ENCODE measurements at places on chromosomes 7 and 10.

- no peak for DNase-seq
Observed at GRCh38 chr10:79093658-79094411, 25.1 kb downstream of the ZMIZ1 start.

- no peak for DNase-seq
Observed at GRCh38 chr10:79285315-79286197, 61.7 kb upstream of the PPIF start.

DNA sequence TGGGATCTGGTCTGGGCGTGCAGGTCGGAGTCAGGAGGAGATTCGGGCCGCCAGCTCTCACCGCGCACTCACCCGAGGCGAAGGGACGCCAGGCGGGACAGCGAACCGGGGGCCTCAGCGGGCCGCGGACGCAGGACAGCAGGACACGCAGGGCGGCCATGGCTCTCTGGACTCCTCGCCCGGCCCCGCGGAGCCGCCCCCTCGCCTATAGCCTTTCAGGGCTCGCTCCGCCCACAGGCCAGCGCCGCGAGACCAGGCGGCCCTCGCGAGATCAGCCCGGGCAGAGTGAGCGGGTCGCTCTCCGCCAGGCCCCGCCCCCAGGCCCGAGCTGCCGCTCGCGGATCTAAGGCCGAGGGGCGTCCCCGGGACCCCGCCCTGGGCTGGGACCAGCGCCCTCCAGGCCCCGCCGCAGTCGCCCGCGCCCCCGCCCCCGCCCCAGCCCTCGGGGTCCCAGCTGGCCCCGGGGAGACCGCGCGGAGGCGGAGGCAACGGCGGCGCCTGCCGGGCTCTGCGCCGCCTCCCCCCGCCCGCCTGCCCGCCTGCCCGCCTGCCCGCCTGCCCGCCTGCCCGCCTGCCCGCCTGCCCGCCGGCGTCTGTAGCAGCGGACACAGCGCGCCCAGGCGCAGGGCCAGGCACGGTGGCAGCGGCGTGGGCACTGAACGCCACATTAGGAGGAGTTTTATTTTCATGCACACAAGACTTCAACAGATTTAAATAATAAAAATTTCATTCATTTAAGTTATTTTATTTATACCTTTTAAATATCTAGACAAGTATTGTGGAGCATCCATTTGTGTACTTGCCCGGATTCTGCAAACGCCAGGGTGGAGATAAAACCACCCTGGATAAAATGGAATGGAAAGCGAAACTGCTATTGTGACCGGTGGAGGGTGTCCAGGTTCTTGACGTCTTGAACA, at the start of gene ECHS1:
TSS of gene ECHS1 (minus strand) at position 181 of the 917 bp plus-strand sequence. CDS start at position 160, 21 bp downstream.
- no peak for DNase-seq

GRCh38 chr7:999941-1000935, 17.3 kb downstream of the CYP2W1 start:
- DNase-seq, result no peak

GRCh38 chr7:121503730-121504129, 107.6 kb upstream of the FAM3C start:
- no peak for DNase-seq

- DNase-seq, result no peak
Observed at GRCh38 chr10:14405076-14406065, 74.6 kb upstream of the FRMD4A start.

DNA sequence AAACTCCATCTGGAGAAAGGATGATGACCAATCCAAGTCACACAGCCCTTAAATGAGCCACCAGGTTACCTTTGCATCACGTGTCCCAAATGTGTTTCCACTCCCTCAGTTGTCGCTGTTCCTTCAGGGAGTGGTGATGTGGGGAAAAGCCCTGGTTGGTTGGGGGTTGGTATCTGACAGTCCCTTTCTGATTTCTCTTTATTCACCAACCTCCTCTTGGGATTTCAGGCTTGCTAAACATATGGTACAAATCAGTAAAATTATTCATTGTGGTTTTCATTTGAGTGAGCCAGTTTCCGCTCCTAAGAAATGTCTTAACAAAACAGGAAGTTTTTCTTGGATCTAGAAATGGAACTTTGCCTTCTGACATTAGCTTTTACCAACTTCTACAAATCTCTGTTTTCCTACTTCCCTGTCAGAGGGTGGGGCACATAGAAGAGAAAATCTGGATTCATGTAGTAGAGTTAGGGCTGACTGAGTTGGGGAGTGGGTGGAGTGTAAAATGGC, 40.0 kb upstream of the KMT2E start:
- no peak for DNase-seq

DNA sequence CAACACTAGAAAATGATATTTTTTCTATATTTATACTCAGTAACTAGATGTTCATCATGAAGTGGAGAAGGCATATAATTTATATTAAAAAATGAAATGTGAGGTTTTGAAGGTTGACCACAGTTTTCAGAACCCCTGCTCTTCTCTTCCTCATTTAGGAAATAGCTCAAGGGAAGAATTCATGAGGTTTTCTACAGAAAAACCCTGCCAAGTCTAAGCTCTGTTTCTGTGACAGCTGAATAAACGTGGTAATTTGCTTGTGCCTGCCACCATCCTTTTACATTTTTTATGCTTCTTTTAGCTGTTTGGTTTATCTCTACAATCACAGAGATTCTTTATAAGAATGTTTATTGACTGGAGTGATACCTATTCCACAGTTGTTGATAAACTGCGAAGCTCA, 630.3 kb upstream of the POT1 start:
- no peak for DNase-seq

DNA sequence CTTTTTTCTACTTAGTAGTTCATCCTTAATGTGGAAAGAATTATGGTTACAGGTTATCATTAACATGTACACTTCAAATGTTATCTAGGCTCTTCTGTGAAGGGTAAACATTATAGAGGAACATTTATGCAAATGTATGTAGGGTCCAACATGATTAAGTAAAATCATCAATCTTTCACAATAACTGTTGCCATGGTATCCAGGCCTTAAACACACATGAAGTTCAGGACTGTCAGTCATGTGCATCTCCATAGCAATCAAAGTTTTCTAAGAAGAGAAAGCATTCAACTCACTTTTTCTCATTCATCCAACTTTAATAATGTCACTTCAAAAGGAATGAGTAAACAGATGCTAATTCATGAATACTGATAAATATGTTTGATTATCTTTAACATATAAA, 83.6 kb downstream of the DNAJC1 start:
- no peak for DNase-seq

DNA sequence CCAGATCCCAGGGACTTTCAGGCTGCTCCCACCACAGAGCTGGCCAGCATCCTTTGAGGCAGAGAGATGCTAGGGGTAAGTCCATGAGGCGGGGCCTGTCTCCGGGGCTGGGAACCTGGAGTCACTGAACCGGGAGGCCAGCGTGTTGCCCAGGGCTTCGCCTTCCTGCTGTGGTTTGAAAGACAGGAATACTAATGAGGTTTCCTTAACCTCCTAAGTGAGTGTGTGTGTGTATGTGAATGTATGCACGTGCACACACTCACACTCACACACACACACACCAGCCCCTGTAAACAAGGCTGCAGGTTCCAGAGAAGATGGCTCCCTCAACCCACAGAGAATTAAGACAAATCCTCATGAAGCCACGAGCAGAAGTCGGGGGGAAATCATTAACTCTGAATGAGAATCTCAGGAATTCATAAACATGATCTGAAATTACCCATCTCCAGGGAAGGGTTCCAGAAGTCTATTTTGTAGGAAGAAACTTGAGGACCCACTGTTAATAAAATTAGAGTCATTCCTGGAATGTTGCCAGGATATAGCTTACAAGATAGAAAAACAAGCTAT, 20.3 kb upstream of the PFKP start:
- DNase-seq, result no peak

GRCh38 chr10:118595598-118596425, at the start of gene PRLHR:
PRLHR (minus strand) TSS chr10:118595648; CDS start chr10:118595244, 404 bp downstream.
- no peak for DNase-seq

DNA sequence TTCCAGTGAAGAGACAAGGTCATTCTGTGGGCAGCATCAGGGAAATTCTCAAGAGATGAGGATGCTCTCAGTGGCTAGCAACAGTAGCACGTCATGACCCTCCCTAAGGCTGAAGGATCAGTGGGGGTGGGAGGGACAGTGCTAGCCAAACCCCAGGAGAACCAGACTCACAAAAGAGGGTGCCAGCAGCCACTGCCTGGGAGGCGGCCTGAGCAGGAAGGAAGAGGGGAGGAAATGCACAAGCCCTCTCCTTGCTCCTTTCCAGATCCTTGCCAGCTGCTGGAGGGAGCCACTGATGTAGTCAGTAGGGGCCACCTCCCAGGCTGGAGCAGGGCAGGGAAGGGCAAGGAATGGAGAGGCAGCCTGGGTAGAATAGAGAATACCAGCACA, 302.7 kb downstream of the RPS24 start:
- DNase-seq, result no peak

GRCh38 chr10:106078895-106079576, 1085.5 kb downstream of the SORCS1 start:
- DNase-seq, result no peak

DNA sequence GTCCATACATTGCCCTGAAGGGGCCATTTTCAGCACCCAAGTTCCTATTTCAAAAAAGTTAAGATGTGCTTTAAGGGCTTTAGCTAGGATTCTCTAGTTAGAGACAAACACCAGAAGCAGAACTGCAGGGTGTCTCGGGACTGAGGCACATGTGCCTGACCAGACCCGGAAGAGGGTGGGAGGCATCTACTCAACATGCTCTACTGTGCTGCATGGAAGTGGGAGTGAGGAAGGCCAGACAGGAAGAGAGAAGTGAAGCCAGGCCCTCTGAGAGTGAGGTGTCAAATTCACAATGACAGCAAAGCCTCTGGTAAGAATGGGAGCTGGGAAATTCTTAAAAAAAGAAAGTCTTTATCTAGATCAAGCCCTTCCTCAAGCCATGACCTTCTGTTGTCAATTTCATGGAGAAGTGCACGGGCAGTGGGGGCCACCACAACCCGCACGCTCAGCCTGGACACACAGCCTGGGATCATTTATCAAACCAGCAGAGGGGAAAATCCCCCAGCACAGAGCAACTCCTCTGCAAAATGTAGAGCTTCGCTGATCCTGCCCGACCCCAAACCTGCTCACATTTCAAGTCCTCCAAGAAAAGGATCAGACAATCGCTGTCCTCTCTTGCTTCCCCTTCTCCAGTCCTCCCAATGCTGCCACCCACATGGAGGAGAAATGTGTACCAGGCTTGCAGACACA, 38.7 kb downstream of the PLXNA4 start:
- no peak for DNase-seq

DNA sequence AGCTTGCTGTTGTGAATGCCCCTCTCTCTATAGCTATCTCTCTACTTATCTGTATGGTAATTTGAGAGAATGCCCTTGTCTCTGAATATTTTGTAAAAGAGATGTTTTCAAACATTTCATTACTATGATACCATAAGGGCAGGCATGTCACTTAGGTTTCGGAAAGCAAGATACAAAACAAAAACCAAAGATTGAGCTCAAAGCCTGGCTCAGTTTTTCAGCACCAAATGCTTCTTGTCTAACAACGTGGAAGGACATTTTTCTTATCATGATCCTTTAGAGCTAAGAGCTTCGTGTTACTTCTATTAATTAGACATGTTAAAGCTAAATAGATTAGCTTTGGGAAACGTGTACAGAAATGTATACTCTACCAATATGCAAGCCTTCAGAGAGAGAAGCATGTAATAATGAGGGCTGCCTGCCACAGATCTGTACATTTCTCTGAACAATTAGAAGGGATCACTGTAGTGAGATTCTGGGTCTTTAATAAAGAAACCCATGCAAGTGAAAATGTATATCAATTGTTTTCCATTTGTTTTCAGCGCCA, 148.9 kb downstream of the ARID5B start:
- no peak for DNase-seq

- no peak for DNase-seq
Observed at GRCh38 chr7:127908430-127909258, 122.6 kb downstream of the LRRC4 start.

DNA sequence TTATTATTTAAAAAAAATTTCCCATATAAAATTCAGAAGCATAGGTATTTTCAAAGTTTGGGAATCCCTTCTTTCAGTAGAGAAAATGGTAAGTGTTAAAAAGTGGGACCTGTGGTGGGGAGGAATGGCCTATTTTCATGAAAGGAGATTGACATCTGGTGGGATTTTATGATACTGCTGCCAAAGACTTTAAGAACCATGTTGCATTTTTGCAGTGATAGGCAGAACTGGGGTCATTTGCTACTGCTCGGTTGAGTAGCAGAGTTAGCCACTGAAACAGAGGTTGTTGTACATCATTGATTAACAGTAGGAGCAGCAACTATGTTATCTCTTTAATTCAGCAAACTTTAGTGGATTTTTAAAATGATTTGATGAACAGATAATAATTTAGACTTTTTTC, 4.4 kb downstream of the BICC1 start:
- no peak for DNase-seq

DNA sequence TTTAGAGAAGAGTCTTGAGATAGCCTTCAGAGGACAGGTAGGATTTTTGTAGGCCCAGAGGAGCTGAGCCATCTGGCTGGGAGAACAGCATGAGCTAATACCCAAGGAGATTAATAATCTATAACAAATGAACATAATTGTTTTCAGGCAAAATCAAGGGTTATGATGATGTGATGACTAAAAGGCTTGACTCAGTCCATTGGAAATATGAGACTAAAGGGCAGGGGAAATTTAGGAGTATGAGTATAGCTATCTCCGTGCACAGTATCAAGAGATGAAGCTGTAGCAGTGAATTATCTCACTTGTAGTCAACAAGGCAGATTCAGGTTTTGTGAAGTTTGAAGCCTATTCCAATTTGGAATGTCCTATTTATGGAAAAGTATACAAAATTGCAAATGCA, 40.1 kb downstream of the CSTF2T start:
- DNase-seq, result no peak

DNA sequence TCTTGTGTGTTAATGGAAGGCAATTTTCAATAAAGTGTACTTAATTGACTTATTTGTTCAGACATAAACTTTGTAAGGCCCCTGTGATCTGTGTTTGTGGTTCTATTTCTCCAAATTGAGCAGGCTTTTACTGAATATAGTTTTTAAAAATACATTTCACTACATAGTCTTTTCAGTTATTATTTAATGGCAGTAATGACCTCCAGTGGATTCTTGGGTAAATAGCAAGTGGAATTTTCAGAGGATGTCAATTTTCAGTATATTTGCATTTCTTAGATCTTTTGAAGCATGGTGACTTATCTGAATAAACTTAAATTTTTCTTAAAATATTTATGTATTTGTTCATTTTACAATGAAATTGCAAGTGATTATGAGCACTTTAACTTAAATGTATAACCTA, 203.1 kb upstream of the PCLO start:
- DNase-seq, result no peak

GRCh38 chr10:132117146-132117545, 51.4 kb downstream of the JAKMIP3 start:
- DNase-seq, result no peak

GRCh38 chr10:17782921-17783665, 26.1 kb upstream of the MRC1 start:
- DNase-seq, result no peak

- DNase-seq, result no peak
Observed at GRCh38 chr7:101869026-101869900, 51.8 kb downstream of the CUX1 start.

GRCh38 chr10:17831341-17831740, 22.2 kb downstream of the MRC1 start:
- no peak for DNase-seq
